ENCODE measurements at places on chromosomes 4 and X.

DNA sequence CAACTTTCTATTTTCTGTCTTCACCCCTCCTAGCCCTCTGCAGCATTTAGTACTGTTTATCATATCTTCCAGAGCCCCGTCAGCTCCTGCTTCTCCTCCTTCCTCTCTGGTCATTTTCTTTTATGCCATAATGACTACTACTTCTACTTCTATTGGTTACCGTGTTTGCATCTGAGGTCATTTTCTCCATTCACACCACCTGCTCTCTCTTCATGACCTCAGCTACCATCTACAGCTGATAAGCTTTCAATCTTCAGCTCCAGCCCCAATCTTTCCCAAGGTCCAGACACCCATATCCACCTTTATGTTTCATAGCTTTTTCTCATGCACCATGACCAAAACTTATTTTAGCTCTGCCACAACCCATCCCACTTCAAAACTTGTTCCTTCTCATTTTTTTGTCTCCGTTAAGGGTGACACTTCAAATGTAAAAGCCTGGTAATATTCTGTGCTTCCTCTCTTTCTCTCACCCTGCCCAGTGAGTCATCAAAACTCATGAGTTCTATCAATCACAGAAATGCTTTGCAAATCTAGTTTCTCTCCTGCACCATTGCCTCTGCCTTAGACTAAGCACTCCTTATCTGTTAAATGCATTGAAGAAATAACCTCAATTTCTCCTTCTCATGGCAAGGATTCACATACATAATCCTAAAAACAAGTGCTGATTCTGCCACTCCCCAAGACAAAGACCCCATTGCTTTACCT lies 71.3 kb upstream of the IQCM start:
- H3K27ac ChIP-seq: no peak overlapping the region
- H3K4me1 ChIP-seq: no peaks in the 10 kb centered on the region
- no peak overlapping the region for H3K4me3 ChIP-seq
- DNase-seq: no peak
- H3K36me3 ChIP-seq: no peaks in the 10 kb centered on the region

DNA sequence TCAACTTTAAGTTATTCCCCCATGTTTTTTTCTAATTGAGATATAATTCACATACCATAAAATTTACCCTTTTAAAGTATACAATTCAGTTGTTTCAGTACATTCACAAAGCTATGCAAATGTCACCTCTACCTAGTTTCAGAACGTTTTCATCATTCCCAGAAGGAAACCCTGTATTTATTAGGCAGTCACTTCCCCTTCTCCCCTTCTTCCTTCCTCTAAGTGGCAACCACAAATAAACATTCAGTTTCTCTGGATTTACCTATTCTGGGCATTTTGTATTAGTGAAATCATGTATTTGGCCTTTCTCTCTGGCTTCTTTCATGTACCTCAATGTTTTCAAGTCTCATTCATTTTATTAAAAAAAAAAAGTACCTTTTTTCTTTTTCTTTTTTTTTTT lies 101.9 kb downstream of the TET2 start:
- no peak overlapping the region for H3K4me3 ChIP-seq
- H3K4me1 ChIP-seq: no peaks in the 10 kb centered on the region
- H3K36me3 ChIP-seq: no peaks in the 10 kb centered on the region
- DNase-seq: no peak

GRCh38 chr4:2451821-2452785 lies 16.8 kb upstream of the RNF4 start:
- H3K36me3 ChIP-seq: no peaks in the 10 kb centered on the region
- H3K27ac ChIP-seq: no peak overlapping the region
- H3K4me3 ChIP-seq: no peak overlapping the region
- no peak for DNase-seq
- no peaks in the 10 kb centered on the region for H3K4me1 ChIP-seq

GRCh38 chr4:160350944-160351343 lies 1248.1 kb downstream of the RAPGEF2 start:
- DNase-seq: no peak
- no peak overlapping the region for H3K4me3 ChIP-seq
- no peaks in the 10 kb centered on the region for H3K27me3 ChIP-seq
- H3K36me3 ChIP-seq: no peaks in the 10 kb centered on the region
- no peak overlapping the region for H3K27ac ChIP-seq
- no peaks in the 10 kb centered on the region for H3K4me1 ChIP-seq

GRCh38 chrX:84956304-84956703 lies 47.4 kb upstream of the APOOL start:
- no peak overlapping the region for H3K4me3 ChIP-seq
- H3K27ac ChIP-seq: no peak overlapping the region
- peaks cover 3% of the 10 kb centered on the region for H3K27me3 ChIP-seq

GRCh38 chrX:9966775-9967408 lies at the start of gene CLDN34:
Gene CLDN34 (plus strand): TSS chrX:9967358. CDS start chrX:9967358, 0 bp downstream.
- H3K27me3 ChIP-seq: no peaks in the 10 kb centered on the region
- no peaks in the 10 kb centered on the region for H3K4me1 ChIP-seq
- no peak within 1 kb of the TSS for H3K4me3 ChIP-seq
- no peaks in the 10 kb centered on the region for H3K36me3 ChIP-seq

DNA sequence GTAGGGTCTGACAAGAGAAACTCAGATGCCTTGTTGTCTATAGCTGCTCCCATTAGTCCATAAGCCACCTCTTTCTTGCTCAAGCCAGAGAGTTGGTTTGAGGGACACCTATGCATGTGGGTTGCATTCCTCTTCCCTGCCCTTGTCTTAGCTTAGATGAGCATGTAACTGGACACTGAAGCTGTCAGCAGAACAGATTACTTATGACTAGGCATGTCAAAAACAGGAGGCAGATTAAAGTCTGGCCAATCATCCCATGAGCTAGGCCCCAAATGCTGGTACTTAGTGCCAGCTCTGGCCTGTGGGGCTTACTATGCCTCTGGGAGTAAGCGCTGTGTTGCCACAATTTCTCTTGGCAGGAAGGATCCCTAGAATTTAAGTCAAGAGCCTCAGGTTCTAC lies 215.2 kb downstream of the AR start:
- DNase-seq: no peak
- H3K27me3 ChIP-seq: no peaks in the 10 kb centered on the region
- no peaks in the 10 kb centered on the region for H3K4me1 ChIP-seq

- no peaks in the 10 kb centered on the region for H3K27me3 ChIP-seq
- no peaks in the 10 kb centered on the region for H3K36me3 ChIP-seq
- no peak overlapping the region for H3K4me3 ChIP-seq
Measured at GRCh38 chr4:167028976-167029375, 205.3 kb downstream of the SPOCK3 start.

DNA sequence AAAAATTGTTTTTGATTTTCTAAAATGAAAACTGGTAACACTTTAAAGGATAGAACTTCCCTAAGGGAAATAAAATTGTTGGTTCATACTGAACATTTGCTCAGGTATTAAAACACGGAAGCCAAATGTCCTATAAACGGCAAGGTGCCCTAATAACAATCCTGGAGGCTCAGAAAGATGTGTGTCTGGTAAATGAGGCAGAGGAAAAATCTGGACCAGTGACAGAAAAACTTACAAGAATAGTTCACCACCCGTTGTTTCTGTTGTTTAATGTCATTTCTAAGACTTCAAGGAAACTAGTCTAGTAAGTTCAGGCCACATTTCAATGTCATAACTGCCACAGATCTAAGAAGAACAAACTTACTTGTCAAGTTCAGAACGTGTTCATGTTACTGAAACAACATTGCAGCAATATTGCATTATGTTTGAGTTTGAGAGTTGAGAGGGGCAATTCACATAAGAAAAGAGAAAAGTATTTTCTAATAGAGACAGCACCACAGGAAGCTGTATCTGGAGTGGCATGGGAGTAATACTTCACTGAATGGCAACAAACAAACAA lies 476.6 kb downstream of the GRXCR1 start:
- no peak overlapping the region for H3K4me3 ChIP-seq
- no peaks in the 10 kb centered on the region for H3K36me3 ChIP-seq
- no peak overlapping the region for H3K27ac ChIP-seq
- no peak for DNase-seq
- no peaks in the 10 kb centered on the region for H3K27me3 ChIP-seq
- H3K4me1 ChIP-seq: no peaks in the 10 kb centered on the region

GRCh38 chr4:64340218-64341110 lies 68.8 kb downstream of the TECRL start:
- no peak for DNase-seq
- H3K27ac ChIP-seq: no peak overlapping the region
- H3K27me3 ChIP-seq: no peaks in the 10 kb centered on the region
- no peaks in the 10 kb centered on the region for H3K36me3 ChIP-seq
- no peak overlapping the region for H3K4me3 ChIP-seq
- no peaks in the 10 kb centered on the region for H3K4me1 ChIP-seq

DNA sequence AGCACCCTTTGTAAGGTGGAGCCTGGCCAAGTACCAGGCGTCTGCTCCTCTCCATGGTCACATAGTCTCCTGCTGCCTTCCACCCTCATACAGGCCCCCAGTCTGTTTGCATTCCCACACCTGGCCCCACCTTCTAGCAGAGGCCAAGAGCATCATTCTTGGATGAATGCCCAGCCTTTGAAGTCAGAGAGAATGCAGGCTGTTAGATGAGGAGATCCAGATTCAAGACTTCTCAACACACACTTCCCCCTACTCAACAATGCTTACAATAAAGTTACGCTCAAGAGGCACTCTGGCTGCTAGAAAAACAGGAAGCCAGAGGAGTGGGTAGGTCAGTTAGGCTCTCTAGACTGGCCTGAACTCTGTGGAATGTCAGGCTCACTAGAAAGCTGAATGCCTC lies 43.3 kb downstream of the SHROOM4 start:
- H3K4me3 ChIP-seq: no peak overlapping the region
- no peaks in the 10 kb centered on the region for H3K36me3 ChIP-seq
- H3K27me3 ChIP-seq: no peaks in the 10 kb centered on the region
- H3K27ac ChIP-seq: no peak overlapping the region

GRCh38 chr4:2599304-2599654 lies 62.8 kb downstream of the FAM193A start:
- peak overlapping the region; percentile 14 for H3K27ac ChIP-seq
- H3K36me3 ChIP-seq: no peaks in the 10 kb centered on the region
- no peak overlapping the region for H3K4me3 ChIP-seq
- no peaks in the 10 kb centered on the region for H3K4me1 ChIP-seq

DNA sequence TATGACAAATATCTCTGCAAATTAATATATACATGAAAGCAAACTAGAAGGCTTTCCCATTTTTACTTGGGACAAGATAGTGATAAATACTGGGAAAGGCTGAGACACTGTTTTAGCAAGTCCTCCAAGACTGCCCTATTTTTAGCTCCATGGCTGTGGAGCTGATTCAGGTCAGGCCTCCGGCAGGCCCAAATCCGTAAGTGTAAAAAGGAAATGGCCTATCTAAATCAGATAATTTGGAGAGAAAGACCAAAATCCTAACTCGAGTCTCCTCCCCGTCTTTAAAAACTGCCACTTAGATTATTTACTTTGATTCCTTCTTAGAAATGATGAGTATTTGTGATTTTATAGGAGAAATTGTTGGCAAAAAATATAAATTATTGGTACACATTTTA lies 2.9 kb downstream of the OTUD4 start:
- H3K4me3 ChIP-seq: peak overlapping the region; percentile 81
- DNase-seq: no peak
- H3K27me3 ChIP-seq: no peaks in the 10 kb centered on the region
- peaks cover 13% of the 10 kb centered on the region for H3K4me1 ChIP-seq
- peak overlapping the region; percentile 98 for H3K27ac ChIP-seq
- no peaks in the 10 kb centered on the region for H3K36me3 ChIP-seq

DNA sequence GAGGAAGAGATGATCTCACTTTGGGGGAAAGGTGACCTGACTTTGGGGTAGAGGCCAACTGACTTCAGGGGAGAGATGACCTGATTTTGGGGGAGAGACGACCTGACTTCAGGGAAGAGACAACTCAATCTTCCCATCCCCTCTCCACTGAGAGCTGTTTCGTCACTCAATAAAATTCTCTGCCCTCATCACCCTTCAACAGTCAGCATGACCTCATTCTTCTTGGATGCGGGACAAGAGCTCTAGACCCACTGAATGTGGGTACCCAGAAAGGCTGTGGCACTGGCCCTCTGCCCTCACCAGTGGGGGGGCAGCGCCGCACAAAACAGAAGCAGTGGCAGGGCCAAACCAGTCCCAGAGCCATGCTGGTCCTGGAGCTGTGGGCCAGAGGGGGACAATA lies 34.6 kb downstream of the ATXN3L start:
- no peaks in the 10 kb centered on the region for H3K4me1 ChIP-seq
- H3K27me3 ChIP-seq: no peaks in the 10 kb centered on the region
- no peak overlapping the region for H3K27ac ChIP-seq
- H3K36me3 ChIP-seq: no peaks in the 10 kb centered on the region

GRCh38 chrX:97931586-97931985 lies 1047.9 kb downstream of the RPA4 start:
- no peak overlapping the region for H3K27ac ChIP-seq
- no peak for DNase-seq
- no peaks in the 10 kb centered on the region for H3K27me3 ChIP-seq
- no peak overlapping the region for H3K4me3 ChIP-seq
- H3K4me1 ChIP-seq: no peaks in the 10 kb centered on the region

- H3K4me1 ChIP-seq: no peaks in the 10 kb centered on the region
- no peak for DNase-seq
- no peaks in the 10 kb centered on the region for H3K27me3 ChIP-seq
- no peaks in the 10 kb centered on the region for H3K36me3 ChIP-seq
- no peak overlapping the region for H3K27ac ChIP-seq
Measured at GRCh38 chrX:46407036-46407752, 138.0 kb downstream of the ZNF674 start.

DNA sequence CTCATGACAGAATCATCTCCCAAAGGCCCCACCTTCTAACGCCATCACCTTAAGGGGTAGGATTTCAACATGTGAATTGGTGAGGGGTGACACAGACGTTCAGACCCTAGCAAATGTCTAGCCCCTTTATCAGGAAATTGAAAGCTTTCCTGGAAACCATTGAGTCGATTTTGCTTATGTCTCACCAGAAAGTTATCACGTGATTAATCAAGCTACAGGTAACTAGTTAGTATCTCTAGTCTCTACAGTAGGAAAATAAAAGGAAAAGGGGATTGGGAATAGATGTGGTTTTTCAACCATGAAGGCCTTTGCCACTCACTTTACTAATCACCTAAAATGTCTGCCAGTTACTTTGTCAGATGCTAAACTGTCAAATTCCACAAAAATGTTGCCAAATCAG lies 1133.0 kb downstream of the PDHA2 start:
- no peak overlapping the region for H3K27ac ChIP-seq
- H3K4me3 ChIP-seq: no peak overlapping the region
- H3K4me1 ChIP-seq: no peaks in the 10 kb centered on the region
- H3K36me3 ChIP-seq: no peaks in the 10 kb centered on the region

DNA sequence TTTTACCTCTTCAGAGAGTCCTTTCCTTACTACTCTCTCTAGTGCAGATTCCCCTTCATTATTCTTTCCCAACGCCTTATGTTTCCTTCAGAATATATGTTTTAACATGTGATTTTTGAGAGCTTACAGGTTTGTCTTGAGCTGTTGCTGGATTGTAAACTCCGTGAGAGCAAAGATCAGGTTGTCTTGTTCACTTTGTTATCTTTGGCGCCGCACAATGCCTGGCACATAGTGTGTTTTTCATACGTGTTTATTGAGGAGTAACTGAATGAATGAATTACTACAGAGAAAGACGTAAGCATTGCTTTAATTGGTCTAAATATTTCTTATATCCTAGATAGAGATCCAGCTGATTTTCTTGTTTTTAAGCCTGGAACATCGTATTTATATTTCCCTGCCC lies 80.5 kb upstream of the SLC4A4 start:
- H3K4me3 ChIP-seq: no peak overlapping the region
- no peak overlapping the region for H3K27ac ChIP-seq
- no peaks in the 10 kb centered on the region for H3K4me1 ChIP-seq
- H3K27me3 ChIP-seq: no peaks in the 10 kb centered on the region
- H3K36me3 ChIP-seq: peaks cover 8% of the 10 kb centered on the region

Data from pancreas (tissue), 10 donors.